ENCODE measurements at places on chromosomes 7 and 10.
A peak's percentile ranks its signal among the peaks of the same experiment; 100 is the strongest.

DNA sequence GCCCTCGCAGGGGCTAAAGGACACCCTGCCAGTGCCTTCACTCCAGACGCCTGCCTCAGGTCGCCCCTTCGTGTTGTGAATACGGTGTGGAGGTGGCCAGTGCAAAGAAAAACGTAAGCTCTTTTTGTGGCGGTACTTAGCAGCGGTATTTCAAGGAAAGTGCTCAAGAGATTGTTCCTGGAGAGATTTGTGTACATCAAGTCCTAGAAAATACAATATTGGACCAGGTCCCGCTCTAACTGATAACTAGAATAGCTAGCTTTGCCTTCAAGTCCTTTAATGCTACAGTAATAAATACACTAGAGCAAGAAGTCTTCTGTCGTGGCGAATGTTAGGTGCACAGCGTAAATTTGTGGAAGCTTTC is 689 bp downstream of the PLCE1 start:
- DNase-seq, result no peak

- no peak for DNase-seq
These were observed 132.7 kb downstream of the AOAH start for GRCh38 chr7:36591636-36592035.

DNA sequence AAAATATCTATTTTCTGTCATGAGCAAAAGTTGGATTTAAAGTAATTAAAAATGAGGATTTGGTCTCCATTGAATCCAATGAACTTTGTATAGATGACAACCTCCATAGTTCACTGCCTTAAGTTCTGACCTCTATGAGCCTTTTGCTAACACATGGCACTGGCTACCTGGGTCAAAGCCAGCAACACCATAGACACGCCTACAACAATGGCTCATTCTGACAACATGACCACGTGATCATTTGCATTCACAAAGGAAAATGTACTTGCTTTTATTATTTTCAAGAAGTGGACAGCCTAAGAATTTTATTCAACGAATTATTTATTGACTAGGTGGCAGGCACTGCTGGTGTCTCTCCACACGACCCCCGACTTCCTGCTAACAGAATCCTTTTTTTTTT is 90.6 kb downstream of the CARD11 start:
- DNase-seq, result peak; percentile 11

- DNase-seq, result no peak
These were observed 50.4 kb upstream of the NKX6-2 start for GRCh38 chr10:132836248-132836831.

- DNase-seq, result no peak
These were observed 21.0 kb upstream of the EIF5AL1 start for GRCh38 chr10:79491143-79491835.

DNA sequence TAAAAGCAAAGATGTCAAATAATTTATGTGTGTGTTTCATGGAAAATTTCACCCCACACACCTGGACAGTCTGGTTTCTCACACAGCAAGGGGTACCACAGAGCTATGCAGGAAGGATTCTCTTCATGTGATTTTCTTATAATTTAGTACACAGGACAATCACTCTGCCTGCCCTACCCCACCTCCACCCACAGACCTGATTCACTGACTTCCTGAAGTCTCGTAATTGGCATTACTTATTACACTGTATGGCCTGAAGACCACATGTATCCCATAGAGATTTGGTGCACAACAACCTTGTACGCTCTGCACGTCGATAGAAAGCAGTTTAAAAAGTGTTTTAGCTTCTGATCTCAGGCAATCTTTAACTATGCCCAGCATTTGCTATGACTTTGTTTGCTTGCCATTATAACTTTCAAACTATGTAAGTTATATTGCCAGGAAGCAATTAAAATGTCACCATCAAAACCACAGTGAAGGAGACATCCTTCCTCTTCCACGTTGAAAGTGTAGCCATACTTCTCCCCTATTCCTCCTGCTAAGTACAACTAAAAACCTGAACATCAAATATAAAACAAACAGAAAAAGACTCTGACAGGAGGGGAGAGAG is 279.4 kb upstream of the IMMP2L start:
- no peak for DNase-seq

- DNase-seq, result no peak
These were observed 114.6 kb downstream of the DNAJC1 start for GRCh38 chr10:21888959-21889358.

GRCh38 chr10:17784688-17785087 is 24.5 kb upstream of the MRC1 start:
- DNase-seq, result no peak

GRCh38 chr10:132101529-132101928 is 35.8 kb downstream of the JAKMIP3 start:
- no peak for DNase-seq

GRCh38 chr10:35378541-35379210 is 42.4 kb downstream of the CCNY start:
- DNase-seq, result peak; percentile 56

GRCh38 chr10:111933937-111934336 is 249.6 kb downstream of the GPAM start:
- no peak for DNase-seq

DNA sequence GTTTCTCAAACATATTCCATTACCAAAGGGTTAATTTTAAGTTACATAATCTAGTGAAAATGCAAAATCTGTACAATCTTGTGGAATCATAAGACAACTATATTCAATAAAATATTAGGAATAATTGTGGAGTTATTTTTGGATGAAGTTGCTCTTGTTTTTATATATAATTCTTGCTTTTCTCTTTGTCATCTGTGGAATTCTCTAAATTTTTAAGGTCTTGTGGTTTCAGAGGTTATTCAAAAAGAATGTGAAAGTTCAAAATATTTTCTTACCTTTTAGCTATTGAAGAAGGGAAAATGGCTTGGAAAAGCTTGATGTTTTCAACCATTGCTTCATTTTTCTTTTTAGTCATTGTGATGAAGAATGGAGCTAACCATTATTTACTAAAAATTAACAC is 552.1 kb downstream of the TFEC start:
- DNase-seq, result no peak

- no peak for DNase-seq
These were observed 119.5 kb downstream of the TRRAP start for GRCh38 chr7:98997846-98998245.

- no peak for DNase-seq
These were observed 20.2 kb downstream of the C10orf71 start for GRCh38 chr10:49319206-49319605.

GRCh38 chr7:147044941-147045340 is 928.3 kb downstream of the CNTNAP2 start:
- DNase-seq, result no peak

DNA sequence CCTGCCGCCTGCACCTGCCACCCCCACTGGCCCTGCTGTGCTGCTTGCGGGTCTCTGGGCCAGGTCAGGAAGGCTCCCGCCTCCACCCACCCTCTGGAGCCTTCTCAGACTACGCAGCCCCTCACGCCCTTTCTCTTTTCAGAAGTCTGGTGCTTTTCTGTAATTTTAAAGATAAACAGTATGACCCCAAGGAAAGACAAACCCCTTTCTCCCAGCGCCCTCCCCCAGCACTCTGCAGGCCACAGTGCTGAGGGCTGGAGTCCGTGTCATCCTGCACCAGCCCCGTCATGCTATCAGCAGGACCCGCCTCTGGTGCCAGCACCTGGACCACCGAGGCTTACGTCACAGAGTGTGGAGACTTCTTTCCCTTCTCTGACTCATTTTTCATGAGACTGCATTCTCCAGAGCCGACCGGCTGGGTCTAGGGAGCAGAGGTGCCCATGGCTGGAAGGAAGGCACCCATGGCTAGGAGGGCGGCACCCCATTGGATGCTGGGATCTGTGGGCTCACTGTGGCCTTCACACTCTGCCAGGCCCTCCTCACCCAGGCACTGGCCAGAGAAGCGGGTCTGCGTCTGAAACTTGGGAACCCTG is 53.4 kb downstream of the CFAP46 start:
- no peak for DNase-seq

DNA sequence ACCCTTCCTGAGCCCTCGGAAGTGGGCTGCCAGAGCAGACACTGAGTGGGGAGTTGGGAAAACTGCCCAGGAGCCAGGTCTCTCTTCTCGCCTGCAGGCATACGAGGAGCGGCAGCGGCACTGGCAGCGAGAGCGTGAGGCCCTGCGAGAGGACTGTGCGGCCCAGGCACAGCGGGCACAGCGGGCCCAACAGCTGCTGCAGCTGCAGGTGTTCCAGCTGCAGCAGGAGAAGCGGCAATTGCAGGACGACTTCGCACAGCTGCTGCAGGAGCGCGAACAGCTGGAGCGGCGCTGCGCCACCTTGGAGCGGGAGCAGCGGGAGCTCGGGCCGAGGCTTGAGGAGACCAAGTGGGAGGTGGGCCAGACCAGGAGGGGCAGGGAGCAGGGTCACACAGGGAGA is 5.8 kb downstream of the LZTS2 start:
- no peak for DNase-seq

- no peak for DNase-seq
These were observed 163.1 kb upstream of the GDF10 start for GRCh38 chr10:47136866-47137265.

GRCh38 chr10:3787016-3787400 is 2.0 kb upstream of the KLF6 start:
- no peak for DNase-seq

GRCh38 chr10:69425511-69426298 is 9.0 kb upstream of the TACR2 start:
- DNase-seq, result no peak

DNA sequence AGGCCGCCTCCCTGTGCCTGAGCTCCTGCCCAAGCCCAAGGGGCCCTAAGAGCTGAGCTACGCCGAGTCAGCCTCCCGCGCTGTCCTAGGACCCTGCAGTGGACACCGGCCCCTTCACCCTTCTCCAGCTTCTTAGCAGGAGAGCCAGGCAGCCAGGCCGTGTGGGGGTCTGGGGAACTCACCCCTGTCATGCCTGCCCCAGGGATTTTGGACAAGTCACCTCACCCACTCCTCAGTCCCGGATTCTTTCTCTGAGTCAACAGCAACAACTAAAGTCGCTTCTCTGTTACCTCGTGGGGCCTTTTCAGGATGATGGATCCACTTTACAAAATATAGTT is 79.3 kb downstream of the MKI67 start:
- no peak for DNase-seq

GRCh38 chr10:26215396-26215934 is 1.1 kb upstream of the GAD2 start:
- DNase-seq, result no peak

- DNase-seq, result no peak
These were observed 68.9 kb downstream of the KLF6 start for GRCh38 chr10:3716093-3716492.

DNA sequence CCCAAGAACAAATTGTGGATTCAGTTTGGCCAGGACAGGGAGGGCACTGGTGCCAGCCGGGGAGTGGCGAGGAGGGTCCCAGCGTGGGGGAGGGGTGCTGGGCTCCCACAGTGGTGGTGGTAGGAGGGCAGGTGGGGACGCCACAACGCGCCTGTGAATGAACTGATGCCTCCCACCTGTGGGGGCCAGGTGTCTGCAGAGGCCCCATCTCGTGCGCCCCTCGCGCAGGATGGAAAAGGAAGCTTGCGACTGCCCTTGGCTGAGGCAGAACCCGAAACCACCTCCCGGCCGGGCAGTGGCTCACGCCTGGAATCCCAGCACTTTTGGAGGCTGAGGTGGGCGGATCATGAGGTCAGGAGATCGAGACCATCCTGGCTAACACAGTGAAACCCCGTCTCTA is 72.0 kb downstream of the MICALL2 start:
- DNase-seq, result no peak

GRCh38 chr10:129780901-129781795 is 182.9 kb downstream of the EBF3 start:
- DNase-seq, result no peak

- DNase-seq, result no peak
These were observed 36.0 kb upstream of the SRGN start for GRCh38 chr10:69051710-69052487.

DNA sequence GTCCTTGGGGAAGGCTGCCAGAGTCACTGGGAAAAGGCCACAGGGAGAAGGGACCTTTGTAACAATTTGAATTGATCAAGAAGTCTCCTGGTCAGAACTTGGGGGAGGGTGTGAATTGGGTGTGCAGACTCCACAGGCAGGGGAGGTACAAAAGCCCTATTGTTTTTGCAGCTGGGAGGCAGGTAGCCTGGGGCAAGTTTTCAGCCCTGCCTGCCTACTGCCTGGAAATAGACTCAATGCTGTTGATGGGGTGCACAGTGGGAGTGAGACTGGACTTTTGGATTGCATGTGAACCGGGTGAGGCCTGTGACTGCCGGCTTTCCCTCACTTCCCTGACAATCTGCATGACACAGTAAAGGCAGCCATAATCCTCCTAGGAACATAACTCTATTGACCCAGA is 947.0 kb downstream of the REEP3 start:
- DNase-seq, result no peak

GRCh38 chr10:24981161-24981710 is 28.8 kb upstream of the PRTFDC1 start:
- DNase-seq, result peak; percentile 18

- DNase-seq, result peak; percentile 92
These were observed 246.8 kb downstream of the SKIDA1 start for GRCh38 chr10:21278491-21279216.

- no peak for DNase-seq
These were observed 691.0 kb upstream of the MBL2 start for GRCh38 chr10:53463539-53463938.

- DNase-seq, result peak; percentile 78
These were observed 161.3 kb upstream of the NPVF start for GRCh38 chr7:25389489-25390106.

DNA sequence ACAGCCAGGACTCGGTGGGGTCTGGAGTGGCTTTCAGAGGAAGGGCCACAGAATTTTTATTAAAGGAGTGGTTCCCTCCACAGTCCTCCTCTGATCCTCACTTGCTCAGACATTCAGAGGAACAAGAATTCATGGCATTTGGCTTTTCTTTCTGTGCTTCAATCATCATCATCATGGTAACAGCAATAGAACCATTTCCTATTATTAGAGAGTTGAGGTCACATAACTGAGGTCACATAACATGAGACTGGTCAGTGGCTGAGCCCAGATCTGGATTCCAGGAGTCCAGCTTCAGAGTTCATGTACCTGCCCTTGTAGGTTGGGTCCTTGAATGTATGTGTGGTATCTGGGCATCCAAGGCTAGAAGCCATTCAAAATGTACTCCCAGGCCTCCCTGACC is 177.3 kb upstream of the GRB10 start:
- DNase-seq, result no peak

GRCh38 chr10:60732198-60732806 is 46.0 kb upstream of the CDK1 start:
- DNase-seq, result peak; percentile 54

All from hematopoietic multipotent progenitor cell treated with erythropoietin and hydrocortisone succinate and interleukin-3 and kit ligand, for 6 days (in vitro differentiated cells).